ENCODE measurements at places on chromosomes 5 and 9.
A peak's percentile ranks its signal among the peaks of the same experiment; 100 is the strongest.

GRCh38 chr9:112401175-112401815, 21.4 kb downstream of the HSDL2 start:
- DNase-seq, result no peak

DNA sequence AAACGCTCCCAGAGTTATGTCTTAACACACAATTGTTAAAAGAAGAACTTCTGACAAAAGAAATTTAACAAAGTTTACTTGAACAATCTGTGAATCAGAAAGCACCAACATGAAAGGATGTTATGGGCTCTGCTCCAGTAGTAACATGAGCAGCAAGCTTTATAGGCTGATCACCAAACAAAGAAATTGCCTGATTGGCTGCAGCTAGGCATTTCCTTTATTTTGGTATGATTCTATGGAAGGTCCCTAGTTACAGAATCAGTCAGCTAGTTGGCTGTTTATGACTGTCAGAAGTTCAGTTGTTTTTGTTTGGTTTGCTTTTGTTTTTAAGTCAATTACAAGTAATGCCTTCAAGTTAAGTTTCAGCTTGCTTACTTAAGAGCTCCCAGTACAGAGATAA, 102.4 kb upstream of the SMC2 start:
- DNase-seq, result peak; percentile 15

DNA sequence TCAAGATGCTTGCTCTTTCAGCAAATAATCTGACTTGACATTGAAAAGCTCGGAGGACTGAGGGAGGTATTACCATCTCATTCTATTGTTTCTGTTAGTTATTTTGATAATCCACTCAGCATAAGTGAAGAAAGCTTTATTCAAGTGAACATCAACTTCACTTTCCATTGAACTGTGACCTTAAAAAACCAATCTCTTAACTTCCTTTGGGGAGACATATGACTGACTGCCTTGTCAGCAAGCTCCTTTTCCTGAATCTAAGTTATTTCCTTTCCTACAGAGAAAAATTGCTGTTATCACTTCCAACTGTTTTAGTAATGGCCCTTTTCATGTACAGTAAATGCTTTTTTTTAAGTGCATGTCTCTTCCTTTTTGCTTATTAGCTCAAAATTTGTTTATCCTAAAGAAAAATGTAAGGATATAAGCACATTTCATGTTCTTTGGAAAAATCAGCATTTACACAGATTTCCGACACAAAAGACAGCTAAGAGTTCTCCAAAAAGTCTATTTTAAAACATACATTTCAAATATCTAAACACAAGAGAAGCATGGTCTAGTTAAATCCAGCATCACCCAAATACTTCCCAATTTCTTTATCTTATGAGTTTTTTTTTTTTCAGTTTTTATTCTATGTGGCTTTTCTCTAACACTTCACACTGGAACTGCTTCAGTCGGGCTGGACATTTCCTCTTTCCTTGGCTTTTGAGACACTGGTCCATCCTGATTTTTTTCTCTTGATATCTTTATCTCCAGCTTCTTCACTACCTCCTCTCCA, 117.9 kb upstream of the DAB2 start:
- DNase-seq, result no peak

GRCh38 chr9:81693671-81694378, 4.5 kb upstream of the TLE1 start:
- DNase-seq, result no peak

- no peak for DNase-seq
Measured at GRCh38 chr5:591746-592145, 20.4 kb upstream of the CEP72 start.

DNA sequence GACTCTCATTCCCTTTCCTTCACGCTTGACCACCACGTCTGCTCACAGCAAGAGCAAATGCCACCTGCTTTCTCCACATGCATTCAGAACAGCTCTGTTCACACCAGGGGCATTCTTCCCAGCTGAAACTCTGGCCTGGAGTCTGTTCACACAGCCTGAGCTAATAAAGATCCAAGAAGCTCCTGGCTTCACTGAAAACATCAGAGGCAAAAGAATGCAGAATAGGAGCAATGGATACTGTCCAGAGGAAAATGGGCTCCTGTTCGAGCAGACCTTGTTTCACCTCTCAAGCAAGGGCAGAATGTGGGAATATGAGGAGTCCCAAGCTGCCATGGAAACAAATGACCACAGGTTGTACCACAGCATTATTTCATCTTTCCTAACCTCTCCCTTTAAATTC, 402.7 kb upstream of the TNC start:
- no peak for DNase-seq

DNA sequence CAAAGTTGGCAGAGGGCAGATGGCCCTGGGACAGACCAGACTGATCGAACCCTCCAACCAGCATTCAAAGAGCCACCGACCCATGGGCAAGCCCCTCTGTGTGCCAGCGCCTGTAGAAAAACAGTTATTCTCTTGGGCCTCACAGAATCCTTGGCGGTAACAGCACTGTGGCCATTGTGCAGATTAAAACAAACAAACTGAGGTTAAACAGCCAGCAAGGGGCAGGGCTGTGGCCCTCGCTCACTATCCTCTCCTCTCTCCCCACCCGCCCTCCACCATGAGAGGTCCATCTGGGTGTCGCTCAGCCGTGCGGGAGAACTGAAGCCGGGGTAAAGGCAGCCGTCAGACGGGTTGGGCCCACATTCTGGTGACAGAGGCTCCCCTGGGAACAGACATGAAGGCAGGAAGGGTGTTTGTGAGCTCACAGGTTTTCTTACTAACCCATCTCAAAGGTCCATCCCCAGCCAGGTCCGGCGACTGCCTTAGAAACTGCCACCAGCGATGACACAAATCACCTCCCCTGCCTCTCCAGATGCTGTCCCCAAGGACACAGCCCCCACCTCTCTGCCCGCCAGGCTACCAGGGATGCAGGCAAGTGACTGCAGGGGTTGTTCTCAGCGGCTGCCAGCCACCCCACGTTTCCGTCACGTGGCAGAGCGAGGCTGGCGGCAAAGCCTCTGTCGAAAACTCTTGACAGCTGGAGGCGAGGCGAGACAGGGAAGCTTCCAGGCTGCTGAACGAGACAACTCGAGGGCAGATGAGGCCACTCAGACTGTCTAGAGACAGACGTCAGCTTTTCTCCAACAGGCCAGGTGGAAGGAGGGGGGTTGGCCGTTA, 75.8 kb upstream of the SARDH start:
- no peak for DNase-seq

- DNase-seq, result no peak
Measured at GRCh38 chr5:179167871-179168451, 107.8 kb downstream of the ZNF354C start.

GRCh38 chr9:90641884-90642487, 638 bp downstream of the DIRAS2 start:
- no peak for DNase-seq

- no peak for DNase-seq
Measured at GRCh38 chr5:128722551-128722950, 184.5 kb upstream of the FBN2 start.

- peak; percentile 14 for DNase-seq
Measured at GRCh38 chr9:78031444-78031892, at the start of gene GNAQ. Gene GNAQ (minus strand): TSS chr9:78031811. CDS start chr9:78031235, 576 bp downstream.

DNA sequence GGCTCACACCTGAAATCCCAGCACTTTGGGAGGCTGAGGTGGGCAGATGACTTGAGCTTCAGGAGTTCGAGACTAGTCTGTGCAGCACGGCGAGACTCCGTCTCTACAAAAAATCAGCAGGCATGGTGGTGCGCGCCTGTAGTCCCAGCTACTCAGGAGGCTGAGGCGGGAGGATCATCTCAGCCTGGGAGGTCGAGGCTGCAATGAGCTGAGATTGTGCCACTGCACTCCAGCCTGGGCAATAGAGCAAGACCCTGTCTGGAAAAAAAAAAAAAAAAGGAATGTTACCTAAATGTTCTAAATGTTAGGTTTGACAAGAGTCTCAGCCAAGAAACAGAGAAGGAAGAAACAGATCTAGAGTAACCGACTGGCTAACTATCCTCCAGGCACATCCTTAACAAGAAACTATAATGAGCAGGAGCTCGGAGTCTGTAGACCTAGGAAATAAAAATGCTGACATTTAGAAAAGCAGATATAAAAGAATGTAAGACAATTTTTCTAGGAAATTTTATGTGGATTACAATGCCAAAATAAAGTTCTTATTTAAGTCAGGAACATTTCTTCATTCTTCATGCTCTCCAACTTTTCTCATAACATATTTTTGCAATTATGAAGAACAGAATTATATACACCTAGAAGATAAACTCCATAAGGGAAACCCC, 166.6 kb upstream of the TBCA start:
- DNase-seq, result no peak

DNA sequence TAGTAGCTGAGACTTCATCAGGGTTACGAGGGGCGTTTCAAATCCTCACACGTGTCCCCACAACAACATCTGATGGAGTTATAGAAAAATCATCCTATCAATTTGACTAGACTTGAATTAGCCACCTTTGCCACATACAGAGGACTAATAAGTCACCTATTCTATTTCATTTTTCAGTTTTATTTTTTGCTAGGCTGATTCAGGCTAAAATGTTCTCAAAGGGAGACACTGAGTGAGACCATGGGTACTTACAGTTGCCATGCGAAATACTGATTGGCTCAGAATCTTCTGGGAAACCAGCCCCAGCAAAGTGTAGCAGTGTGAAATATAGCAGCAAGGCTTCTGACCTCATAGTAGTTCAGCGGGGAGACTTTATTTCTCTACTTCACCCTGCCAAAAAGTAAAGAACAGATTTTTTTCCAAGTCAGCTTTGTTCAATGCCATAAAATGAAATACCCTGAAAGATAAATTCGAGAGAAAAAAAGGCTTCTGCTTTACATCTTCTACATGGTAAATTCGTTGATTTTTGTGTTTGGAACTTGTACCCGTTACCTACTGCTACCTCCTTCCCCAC, 69.9 kb downstream of the SEMA6A start:
- DNase-seq, result no peak

- DNase-seq, result no peak
Measured at GRCh38 chr5:120873083-120873482, 409.0 kb downstream of the PRR16 start.

- DNase-seq, result no peak
Measured at GRCh38 chr5:131245312-131245711, 18.5 kb upstream of the CDC42SE2 start.

DNA sequence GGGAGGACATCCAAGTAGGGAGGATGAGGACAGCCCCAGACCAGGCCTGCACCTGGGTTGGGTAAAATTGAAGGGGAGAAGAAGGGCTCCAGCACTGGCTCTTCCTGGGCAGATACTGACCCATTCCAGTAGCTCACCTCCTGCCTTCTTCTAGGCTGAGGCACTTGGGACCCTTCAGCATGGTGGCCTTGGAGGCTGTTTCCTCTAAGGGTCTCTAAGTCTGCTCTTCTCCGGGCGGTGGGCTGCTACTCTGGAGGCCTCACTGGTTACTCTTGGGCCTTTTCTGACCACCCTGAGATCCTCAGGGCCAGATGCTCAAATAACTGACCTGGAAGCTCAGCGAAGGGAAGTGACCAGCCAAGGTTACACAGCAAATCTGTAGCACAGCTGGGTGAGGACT, 2.8 kb upstream of the TIFAB start:
- DNase-seq, result no peak

- DNase-seq, result peak; percentile 12
Measured at GRCh38 chr5:153818626-153819025, 220.1 kb downstream of the FAM114A2 start.

- DNase-seq, result no peak
Measured at GRCh38 chr5:373710-374602, 52.4 kb downstream of the AHRR start.

GRCh38 chr9:2032234-2032633, 17.1 kb downstream of the SMARCA2 start:
- no peak for DNase-seq

GRCh38 chr5:64773533-64773932, 4.8 kb downstream of the CWC27 start:
- DNase-seq, result no peak

GRCh38 chr5:83204651-83205050, 127.3 kb downstream of the XRCC4 start:
- DNase-seq, result no peak

- DNase-seq, result no peak
Measured at GRCh38 chr9:8916771-8917170, 1117.2 kb upstream of the DMAC1 start.

DNA sequence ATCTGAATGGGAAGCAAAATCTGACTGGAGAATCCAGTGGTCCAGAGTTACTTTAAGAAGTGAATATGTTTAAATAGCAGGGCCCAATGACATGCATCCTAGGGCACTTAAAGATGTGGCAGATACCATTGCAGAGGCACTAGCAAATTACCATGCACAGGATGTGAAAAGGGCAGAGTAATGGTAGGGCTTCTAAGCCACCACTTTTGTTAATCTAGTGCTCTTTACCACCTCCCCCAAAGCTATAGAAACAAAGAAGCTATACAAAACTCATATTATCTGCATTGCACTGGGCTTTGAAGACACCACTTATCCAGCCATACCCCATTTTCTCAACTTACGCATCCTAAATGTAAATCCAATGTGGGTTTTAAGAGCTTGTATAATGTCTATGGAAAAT, 81.2 kb downstream of the ZCCHC7 start:
- DNase-seq, result no peak

DNA sequence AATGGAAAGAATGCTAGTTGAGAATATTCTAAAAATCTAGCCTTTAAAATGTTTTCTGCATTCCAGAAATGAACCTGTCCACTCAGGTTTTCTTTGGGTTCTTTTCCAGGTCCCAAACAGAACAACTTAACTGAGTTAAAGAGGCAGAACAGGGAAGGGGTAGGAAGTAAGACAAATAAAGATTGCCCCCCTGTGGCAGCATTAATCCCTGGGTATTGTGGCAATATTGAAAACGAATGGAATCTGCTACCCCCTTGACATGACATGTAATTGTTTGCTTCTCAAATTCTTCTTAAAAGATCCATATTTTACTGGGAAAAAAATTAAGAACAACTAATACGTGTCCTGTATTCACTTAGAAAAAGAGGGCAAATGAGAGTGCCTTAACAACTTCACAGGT, 9.3 kb upstream of the RBM22 start:
- DNase-seq, result peak; percentile 12

GRCh38 chr5:109468288-109468676, 58.5 kb upstream of the PJA2 start:
- no peak for DNase-seq

DNA sequence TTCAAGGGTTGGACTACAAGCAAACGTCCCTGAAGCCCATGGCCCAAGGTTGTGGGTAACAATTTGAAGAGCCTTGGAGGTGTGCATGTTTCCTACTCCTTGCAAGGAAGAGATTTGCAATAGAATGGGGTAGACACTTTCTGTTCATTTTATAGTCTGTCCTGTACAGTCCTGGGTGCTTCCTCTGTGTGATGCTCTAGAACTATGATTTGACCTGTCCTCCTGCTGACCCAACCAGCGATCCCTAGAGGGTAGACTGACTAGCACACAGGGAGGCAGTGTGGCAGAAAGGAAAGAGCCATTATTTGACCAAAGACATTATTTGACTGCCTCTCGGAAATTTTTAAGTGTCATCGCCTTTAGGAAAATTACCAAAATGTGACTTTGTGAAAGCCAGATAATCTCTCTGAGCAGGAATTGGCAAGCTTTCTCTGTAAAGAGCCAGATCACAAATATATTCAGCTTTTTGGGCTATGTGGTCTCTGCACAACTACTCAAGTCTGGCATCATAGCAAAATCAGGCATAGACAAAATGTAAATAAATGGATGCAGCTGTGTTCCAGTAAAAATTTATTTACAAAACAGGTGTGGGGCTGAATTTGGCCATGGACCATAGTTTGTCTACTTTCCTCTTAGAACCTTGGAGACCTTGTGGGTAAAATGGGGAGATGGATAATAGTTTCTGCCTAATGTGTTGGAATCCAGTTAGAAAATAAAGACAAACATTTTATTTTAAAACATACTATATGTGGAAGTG, 106.8 kb downstream of the DMRT2 start:
- DNase-seq, result no peak
